ENCODE measurements at places on chromosomes 12 and 14.

DNA sequence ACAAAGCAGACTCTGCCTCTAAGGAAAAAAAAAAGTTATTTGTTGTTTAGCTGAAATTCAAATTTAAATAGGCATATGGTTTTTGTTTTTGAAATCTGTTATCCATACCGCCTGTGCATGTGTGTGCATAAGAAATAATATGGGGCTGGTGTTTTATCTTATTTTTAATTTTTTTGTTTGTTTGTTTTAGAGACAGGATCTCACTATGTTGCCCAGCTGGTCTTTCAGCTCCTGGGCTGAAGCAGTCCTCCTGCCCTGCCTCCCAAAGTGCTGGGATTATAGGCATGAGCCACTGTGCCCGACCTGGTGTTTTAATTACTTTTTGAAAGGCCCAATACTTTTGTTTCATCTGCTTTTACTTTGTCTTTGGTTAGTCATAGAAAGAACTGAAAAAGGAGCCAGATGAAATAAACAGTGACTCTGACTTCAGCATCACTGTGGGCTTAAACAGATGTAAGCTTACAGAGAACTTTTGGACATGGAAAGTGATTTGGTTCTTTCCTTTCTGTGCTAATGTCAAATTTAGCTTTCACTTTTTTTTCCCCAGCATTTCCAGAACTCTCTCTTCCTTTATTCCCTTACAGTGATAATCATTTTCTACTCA is 37.2 kb downstream of the SUPT16H start:
- DNase-seq, result no peak

GRCh38 chr14:100424504-100425428 is 101.6 kb downstream of the SLC25A47 start:
- no peak for DNase-seq

GRCh38 chr14:37844614-37845013 is 249.2 kb downstream of the TTC6 start:
- no peak for DNase-seq

DNA sequence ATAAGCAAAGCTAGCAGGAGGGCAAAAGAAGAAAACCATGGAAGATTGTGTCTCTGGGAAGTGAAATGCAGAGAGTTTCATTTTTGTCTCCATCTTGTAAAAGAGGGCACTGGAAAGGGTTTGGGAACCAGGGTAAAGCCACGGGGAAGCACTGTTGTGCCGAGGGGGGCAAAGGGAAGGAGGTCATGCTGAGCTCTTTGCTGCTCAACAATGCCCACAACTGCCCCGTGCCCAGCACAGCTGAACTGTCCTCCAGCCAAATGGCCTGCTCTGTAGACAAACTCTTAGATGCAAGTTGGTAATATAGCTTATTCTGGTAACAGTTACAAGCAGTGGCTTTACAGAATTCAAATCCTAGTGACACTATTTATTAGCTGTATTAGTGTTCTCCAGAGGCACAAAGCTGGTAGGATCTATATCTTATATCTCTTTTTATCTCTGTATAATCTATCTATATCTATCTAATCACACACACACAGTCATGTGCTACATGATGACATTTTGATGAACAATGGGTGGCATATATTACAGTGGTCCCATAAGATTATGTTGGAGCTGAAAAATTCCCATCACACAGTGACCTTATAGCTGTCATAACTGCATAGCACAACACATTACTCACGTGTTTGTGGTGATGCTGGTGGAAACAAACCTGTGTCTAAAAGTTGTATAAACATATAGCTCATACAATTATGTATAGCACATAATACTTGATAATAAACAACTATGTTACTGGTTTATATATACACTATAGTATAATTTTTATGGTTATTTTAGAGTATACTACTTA is 203.4 kb upstream of the DDHD1 start:
- no peak for DNase-seq

GRCh38 chr14:105665247-105665950 is 139.0 kb downstream of the TMEM121 start:
- no peak for DNase-seq

GRCh38 chr14:80212023-80212397 is 706 bp upstream of the DIO2 start:
- no peak for DNase-seq

GRCh38 chr12:124563401-124563800 is 4.0 kb downstream of the NCOR2 start:
- DNase-seq, result no peak

DNA sequence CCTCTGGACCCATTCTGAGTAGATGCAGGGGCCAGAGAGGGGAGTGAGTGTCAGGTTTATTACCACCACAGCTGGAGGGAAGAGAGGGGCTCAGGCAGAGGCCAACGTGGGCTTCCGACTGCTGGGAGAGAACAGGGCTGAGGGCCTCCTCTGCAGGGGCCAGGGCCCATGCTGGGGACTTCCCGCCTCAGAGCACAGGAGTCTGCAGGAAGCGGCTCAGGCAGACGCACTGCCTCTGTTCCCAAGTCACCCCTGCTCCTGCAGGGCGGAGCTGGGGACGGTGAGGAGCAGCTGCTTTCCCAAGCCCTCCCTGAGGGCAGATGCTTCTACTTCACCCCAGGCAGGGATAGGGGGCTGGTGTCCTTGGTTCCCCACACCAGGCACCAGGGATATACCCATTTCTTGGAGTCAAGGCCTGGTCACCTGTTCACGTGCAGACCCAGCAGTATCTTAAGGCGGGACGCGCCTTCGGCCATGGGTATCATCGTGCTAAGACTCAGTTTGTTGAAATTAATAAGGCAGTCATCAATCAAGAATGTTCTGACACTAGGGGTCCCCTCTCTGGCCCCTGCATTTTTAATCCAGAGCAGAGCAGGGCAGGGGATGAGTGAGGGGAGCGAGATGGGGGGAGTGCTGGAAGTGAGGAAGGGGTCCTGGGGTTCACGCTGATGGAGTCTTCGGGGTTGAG is 100.0 kb downstream of the PIWIL1 start:
- no peak for DNase-seq

DNA sequence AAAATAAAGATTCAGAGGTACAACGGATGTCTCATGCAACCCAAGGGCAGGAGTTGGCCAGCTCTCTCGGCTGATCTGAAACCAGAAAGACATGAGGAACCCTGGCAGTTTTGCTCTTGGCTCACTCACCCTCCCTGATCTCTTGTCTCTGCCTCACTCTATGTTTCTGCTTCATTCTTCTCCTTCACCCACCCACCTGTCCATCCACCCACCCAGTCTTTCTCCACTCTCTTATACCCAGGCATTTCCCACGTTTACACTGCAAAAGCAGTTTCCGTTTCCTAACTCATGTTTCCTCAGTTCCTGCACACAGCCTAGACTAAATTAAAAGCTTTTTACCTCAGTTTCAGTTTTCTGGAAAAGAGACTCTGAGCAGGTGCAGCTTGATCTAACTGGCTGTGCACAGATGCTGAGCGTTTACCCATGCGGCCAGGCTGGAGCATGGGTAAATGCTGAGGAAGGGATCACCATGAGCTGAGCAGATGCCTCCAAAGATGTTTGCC is 157.6 kb downstream of the PRKCH start:
- DNase-seq, result no peak

DNA sequence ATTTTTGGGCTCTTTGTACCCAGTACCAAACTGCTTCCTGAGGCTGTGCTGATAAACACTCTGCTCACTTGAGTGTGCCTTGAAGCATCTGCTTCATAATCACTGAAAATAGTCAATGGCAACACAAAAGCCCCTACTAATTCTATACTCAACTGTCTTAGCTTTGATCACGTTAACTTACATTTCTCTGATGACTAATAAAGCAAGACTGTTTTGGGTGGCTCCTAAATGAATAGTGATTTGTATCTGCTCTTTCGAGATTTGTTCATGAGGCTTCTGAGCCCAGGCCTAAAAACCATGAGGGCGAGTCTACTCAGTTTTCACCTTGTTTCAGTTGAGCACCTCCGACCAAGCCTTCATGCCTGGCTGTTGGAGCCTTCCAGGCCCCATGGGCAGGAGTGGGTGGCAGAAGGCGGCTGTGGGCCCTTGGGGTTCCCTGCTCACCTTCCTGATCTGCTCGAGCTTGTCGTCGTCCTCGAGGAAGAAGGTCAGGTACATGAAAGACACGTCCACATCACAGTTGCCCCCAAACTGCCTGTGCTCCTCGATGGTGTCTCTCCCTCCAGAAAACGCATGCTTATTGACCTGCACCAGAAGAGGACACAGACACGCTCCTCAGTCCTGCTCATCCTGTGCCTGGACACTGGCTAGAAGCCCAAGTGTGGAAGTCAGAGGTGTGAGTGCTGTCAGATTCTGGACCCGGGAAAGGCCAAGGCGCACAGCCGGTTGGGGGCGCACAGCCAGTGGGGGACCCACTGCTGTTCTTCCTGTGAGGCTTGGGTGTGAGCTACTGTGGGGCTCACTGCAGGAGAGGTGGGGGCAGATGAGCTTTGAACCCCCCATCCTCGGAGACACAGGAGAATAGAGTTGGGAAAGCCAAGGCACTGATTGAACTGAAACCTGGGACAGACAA is 13.7 kb downstream of the SLC25A47 start:
- DNase-seq, result no peak

DNA sequence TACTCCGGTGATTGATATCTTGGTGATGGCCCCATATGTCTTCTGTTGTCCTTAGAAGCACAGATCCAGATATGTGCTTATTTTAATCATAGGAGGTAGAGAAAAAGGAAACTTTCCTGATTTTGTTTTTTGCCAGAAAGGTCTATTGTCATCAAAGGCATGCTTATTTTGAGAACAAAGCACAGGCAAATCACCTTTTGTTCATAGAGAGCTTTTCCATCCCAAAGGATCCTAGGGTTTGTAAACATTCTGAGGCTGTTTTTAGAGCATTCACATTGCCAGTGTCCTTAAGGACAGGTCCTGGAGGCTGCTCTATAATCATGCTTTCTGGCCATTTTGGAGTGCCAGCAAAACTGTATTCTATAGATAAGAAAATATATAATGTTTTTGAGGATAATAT is 148.5 kb upstream of the SEL1L start:
- no peak for DNase-seq

- DNase-seq, result no peak
Measured at GRCh38 chr12:107311682-107312081, 218.3 kb upstream of the CRY1 start.

- no peak for DNase-seq
Measured at GRCh38 chr14:51576117-51576430, 75.6 kb upstream of the FRMD6 start.

DNA sequence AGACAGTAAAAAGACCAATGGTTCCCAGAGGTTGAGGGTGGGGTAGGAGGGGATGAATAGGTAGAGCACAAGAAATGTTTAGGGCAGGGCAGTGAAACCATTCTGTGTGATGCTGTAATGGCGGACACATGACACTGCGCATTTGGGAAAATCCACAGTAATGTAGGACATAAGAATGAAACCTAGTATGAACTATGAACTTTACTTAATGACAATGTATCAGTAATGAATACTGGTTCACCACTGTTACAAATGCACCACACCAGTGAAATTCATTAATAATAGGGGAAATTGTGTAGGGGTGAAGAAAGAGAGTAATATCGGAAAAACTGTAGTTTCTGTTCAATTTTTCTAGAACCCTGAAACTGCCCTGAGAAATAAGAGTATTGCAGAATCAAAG is 5.6 kb downstream of the ERH start:
- DNase-seq, result no peak

- no peak for DNase-seq
Measured at GRCh38 chr12:78090266-78090665, 259.6 kb downstream of the NAV3 start.

GRCh38 chr12:95134085-95134484 is 60.7 kb upstream of the NR2C1 start:
- DNase-seq, result no peak

- DNase-seq, result no peak
Measured at GRCh38 chr12:121295116-121295745, 1.3 kb downstream of the CAMKK2 start.

GRCh38 chr14:99257673-99258221 is 14.2 kb downstream of the BCL11B start:
- no peak for DNase-seq

- no peak for DNase-seq
Measured at GRCh38 chr14:68395604-68396003, 397.3 kb downstream of the ZFP36L1 start.

Data from activated T-helper 1 cell treated with anti-CD3 and anti-CD28 coated beads, Interleukin-2, amount 50 U/mL, for 16 hours (primary cell).